ENCODE measurements at places on chromosomes 7 and 10.

DNA sequence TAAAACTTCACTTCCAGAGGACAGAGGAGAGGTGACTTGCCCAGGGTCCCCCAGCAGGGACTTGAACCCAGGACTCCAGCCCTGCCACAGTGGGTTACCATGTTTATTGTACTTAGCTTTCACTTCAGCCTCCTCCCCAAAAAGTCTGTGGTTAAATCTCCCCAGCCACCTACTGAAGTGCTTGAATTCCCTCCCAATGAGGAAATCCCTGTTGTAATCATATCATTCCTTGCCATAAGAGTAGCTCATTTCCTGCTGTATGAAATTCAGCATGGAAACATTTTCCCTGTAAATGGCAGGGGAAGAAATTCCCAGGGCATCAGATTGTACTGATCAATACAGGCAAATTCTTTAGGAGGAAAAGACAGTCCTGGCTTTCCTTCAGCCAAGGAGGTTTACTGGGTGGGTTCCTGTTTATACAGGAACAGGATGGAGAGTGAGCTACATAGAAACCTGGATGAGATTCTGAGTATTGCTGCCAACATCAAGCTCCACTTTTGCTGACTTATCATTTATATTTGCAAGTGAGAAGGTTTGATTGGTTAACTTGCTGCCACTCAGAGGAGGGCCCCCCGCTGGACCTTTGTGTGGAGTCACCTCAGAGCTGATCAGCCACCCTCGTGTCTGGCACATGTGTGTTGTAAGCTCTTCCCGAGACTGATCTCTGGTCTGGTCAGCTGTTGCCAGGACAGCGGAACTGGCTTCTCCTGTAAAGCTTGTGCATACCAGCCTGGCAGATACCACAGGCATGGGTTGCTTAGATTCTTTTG, 16.4 kb upstream of the PDZD8 start:
- H3K36me3 ChIP-seq, result no peaks in the 10 kb centered on the region
- H3K4me1 ChIP-seq, result no peaks in the 10 kb centered on the region
- no peak for DNase-seq
- H3K27ac ChIP-seq, result no peak overlapping the region
- peaks cover 5% of the 10 kb centered on the region for H3K27me3 ChIP-seq
- H3K4me3 ChIP-seq, result no peak overlapping the region

DNA sequence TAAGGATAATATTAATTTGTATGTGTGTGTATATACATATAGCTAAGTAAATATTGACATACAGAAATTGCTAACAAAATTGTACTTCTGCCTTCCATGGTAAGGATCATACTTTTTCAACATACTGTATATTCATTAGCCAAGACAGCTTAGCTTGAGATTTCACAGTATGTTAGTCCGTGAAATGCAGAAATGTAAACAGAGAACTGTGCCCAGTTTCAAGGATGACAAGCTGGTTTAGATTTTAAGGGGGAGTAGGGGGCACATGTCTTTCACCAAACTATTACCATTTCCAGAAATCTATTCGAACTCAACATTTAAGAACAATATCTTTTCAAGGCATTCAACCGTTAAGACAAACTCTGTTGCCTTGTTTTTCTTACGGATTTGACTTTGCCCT, 182.2 kb downstream of the SORCS1 start:
- no peak overlapping the region for H3K4me3 ChIP-seq
- no peaks in the 10 kb centered on the region for H3K36me3 ChIP-seq
- H3K27ac ChIP-seq, result no peak overlapping the region

DNA sequence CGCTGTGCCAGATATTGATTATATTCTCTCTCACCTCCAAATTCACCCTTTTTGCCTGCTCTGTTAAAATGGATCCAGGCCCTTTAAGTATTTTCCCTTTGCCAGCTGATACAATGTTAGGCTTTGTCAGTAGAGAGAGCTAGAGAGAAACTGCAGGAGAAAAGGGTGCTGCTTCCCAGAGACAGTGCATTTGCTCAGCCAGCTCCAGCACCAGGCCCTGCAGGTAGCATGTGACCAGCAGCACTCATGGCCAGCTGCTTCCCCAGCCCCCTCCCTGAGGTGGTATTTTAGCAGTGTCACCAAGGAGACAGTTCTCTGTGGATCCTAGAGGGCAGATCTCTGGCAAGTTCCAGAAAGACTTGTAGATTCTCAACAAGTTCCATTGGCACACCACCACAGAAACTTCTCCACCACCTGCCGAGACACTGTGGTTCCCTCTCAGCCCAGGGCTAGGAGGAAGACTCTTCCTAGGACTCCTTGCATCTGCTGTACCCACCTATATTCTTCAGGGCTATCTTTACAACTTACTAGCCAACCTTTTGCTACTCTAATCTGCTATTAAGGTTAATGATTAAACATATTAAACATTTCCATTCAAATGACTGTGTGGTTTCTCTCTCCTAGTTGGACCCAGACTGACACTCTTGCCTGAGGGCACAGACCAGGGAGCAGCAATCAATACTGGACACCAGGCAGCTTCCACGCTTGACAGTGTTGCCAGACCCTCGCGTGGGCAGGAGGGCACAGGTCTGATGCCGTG, 35.6 kb upstream of the ADAM12 start:
- H3K4me3 ChIP-seq, result no peak overlapping the region
- H3K4me1 ChIP-seq, result peaks cover 14% of the 10 kb centered on the region
- no peak overlapping the region for H3K27ac ChIP-seq
- no peak for DNase-seq

DNA sequence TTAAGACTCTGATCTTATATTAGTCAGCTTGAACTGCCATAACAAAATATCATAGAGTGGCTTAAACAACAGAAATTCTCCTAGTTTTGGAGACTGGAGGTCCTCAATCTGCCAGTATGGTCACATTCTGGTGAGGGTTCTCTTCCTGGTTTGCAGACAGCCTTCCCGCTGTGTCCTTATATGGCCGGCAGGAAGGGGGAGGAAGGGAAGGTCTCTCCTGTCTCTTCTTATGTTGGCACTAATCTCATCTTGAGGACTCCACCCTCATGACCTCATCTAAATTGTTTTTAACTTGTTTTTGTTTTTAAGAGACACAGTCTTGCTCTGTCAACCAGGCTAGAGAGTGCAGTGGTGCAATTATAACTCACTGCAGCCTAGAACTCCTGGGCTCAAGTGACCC, 53.1 kb downstream of the VPS41 start:
- no peak overlapping the region for H3K27ac ChIP-seq
- H3K4me3 ChIP-seq, result no peak overlapping the region
- no peak for DNase-seq
- H3K27me3 ChIP-seq, result no peaks in the 10 kb centered on the region
- peaks cover 3% of the 10 kb centered on the region for H3K4me1 ChIP-seq

DNA sequence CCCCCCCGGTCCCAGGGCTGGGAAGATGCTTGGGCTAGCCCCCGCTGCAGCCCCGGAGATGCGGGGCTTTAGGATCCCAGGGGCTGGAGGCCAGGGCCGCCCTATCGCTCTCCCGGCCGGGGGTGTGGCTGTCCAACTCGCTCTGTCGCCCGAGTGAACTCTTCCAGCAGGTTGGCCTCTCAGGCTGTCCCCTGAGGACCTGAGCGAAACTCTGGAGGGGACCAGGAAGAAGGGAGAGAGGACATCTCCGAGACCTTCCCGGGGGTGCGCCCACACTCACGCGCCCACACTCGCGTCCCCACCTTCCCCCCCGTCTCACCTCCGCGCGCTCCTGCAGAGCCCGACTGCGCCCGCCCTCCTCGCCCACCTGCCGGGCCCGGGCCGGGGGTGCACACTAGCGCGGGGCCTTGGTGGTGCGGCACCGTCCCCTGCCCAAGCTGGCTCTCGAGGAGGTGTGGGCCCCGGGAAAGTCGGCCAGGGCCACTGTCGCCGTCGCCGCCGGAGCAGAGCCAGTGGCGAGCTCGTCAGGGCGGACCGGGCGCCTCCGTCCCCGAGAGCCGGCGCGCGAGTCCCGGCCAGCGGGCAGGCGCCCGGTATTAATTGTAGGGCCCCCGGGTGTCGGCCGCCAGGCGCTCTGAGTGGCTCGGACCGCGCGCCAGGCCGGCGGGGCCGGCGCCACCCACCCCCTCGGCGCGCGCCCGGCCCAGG, 101.7 kb upstream of the SVIL start:
- no peaks in the 10 kb centered on the region for H3K36me3 ChIP-seq
- H3K4me1 ChIP-seq, result peaks cover 9% of the 10 kb centered on the region
- DNase-seq, result no peak
- peak overlapping the region; percentile 65 for H3K27ac ChIP-seq

DNA sequence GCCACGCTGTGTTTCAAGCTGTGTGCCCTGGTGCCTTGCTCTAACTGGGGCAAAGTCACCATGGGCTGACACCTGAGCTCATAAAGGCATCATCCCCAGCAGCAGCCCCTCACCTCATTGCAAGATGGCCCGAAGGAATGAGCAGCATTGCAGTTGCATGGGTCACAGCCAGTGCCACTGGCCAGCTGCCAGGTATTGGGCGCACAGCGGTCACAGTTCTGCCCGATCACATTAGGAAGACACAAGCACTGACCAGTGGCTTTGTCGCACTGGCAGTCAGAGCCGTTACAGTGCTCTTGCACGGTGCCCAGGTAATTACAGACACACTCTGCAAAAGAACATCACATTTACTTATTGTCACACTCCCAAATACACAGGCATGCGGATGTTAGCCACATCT, 51.1 kb downstream of the LAMB1 start:
- H3K4me3 ChIP-seq, result no peak overlapping the region
- peaks cover 70% of the 10 kb centered on the region for H3K4me1 ChIP-seq
- peak overlapping the region; percentile 96 for H3K27ac ChIP-seq

DNA sequence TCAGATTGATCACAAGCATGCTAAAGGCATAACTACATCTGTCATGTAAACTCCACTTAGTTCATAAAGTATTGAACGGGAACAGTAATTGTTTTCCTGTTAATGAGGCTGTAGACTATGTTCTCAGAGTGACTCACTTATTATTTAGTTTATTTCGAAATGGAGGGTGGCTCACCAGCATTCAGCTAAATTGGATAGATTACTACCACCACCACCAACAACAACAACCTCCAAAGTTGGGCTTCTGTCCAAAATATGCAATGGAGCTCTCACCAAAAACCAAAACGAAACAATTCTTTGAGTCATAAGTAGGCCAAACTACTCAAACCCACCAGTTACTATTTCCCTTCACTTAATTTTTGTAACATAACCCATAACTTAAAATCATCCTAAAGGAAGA, 127.9 kb upstream of the NRBF2 start:
- H3K36me3 ChIP-seq, result no peaks in the 10 kb centered on the region
- DNase-seq, result no peak
- H3K4me1 ChIP-seq, result peaks cover 4% of the 10 kb centered on the region
- H3K4me3 ChIP-seq, result no peak overlapping the region
- no peak overlapping the region for H3K27ac ChIP-seq

- no peak overlapping the region for H3K27ac ChIP-seq
- H3K27me3 ChIP-seq, result no peaks in the 10 kb centered on the region
- H3K4me3 ChIP-seq, result no peak overlapping the region
- H3K36me3 ChIP-seq, result no peaks in the 10 kb centered on the region
Observed at GRCh38 chr10:116687633-116688032, 54.7 kb downstream of the HSPA12A start.

DNA sequence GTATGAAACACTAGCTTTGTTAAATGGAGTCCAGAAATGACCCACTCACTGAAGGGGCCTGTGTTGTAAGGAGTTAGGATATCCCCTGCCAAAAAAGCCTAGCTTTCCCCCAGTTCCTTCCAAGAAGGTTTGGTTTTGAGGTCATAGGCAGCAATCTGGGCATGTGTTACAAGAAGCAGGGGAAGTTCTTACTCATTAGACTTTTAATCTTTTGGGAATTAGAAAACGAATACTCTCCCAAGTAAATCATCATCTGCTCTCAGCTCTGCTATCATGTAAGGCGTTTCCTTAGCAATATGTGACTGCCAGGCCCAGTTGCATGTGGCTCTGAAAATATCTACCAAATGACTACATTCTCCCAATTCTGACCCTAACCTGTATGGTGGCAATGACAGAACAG, 3.7 kb downstream of the NOD1 start:
- no peak overlapping the region for H3K4me3 ChIP-seq
- H3K36me3 ChIP-seq, result no peaks in the 10 kb centered on the region
- peaks cover 9% of the 10 kb centered on the region for H3K4me1 ChIP-seq
- no peaks in the 10 kb centered on the region for H3K27me3 ChIP-seq

GRCh38 chr7:77327932-77328628, 88.1 kb downstream of the GSAP start:
- H3K4me1 ChIP-seq, result peaks cover 39% of the 10 kb centered on the region
- H3K27me3 ChIP-seq, result no peaks in the 10 kb centered on the region
- H3K4me3 ChIP-seq, result no peak overlapping the region
- H3K27ac ChIP-seq, result no peak overlapping the region
- H3K36me3 ChIP-seq, result no peaks in the 10 kb centered on the region

DNA sequence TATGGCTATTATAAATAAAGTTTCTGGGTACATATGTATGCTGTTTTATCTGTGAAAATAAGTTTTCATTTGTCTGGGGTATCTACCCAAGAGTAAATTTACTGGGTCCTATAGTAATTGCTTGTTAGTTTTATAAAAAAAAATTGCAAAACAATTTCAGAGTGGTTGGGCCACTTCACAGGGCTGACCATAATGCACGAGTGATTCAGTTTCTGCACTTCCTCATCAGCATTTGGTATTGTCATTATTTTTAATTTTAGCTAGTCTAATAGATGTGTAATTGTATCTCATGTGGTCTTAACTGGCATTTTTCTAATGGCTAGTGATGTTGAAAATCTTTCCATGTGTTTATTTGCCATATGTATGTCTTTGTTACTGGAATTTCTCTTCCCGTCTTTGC, 452.4 kb upstream of the AKR1E2 start:
- H3K4me1 ChIP-seq, result no peaks in the 10 kb centered on the region
- no peak overlapping the region for H3K27ac ChIP-seq
- H3K27me3 ChIP-seq, result no peaks in the 10 kb centered on the region
- H3K36me3 ChIP-seq, result no peaks in the 10 kb centered on the region

DNA sequence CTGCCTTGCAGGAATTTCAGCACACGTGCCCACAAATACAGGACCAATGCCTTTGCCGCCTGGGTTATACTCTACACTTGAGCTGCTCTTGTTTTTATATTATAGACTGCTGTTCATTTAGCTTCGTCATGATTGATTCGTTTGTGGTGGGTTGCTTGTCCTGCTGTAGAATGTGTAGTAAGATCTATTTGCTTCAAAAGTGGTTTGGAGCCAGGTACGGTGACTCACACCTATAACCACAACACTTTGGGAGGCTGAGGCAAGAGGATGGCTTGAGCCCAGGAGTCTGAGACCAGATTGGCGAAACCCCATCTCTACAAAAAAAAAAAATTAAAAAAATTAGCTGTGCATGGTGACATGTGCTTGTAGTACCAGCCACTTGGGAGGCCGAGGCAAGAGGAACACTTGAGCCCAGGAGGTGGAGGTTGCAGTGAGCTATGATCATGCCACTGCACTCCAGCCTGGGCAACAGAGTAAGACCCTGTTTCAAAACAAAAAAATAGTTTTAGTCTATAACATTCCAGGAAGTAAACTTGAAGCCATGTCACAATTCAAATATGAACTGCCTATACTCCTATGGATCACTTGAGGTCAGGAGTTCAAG, 9.0 kb upstream of the RHBDD2 start:
- no peak overlapping the region for H3K4me3 ChIP-seq
- H3K27me3 ChIP-seq, result no peaks in the 10 kb centered on the region
- H3K36me3 ChIP-seq, result no peaks in the 10 kb centered on the region
- H3K27ac ChIP-seq, result no peak overlapping the region
- H3K4me1 ChIP-seq, result no peaks in the 10 kb centered on the region
- DNase-seq, result no peak

- peaks cover 13% of the 10 kb centered on the region for H3K4me1 ChIP-seq
- H3K27me3 ChIP-seq, result no peaks in the 10 kb centered on the region
- H3K27ac ChIP-seq, result peak within 1 kb of the TSS; percentile 12
- H3K36me3 ChIP-seq, result no peaks in the 10 kb centered on the region
- DNase-seq, result no peak
Observed at GRCh38 chr10:13528875-13529713, at the start of gene BEND7. BEND7 (minus strand) TSS chr10:13529014; CDS start chr10:13528533, 481 bp downstream.
